ENCODE measurements at places on chromosomes 5 and 9. TPM values are rescaled to one million over a fixed set of nuclear protein-coding genes. Genes with fewer than 3 reads are reported as not detected.

The GFPT2 gene
- 77.2 TPM for total RNA-seq

The SRP19 gene
- 84.9 TPM for total RNA-seq

The PPIC gene
- 16.5 TPM for total RNA-seq

The TMED7 gene
- total RNA-seq: 60.6 TPM

The ANKRD18B gene
- 4.3 TPM for total RNA-seq

The IRX2 gene
- total RNA-seq: 1.5 TPM

The CHSY3 gene
- 0.16 TPM for total RNA-seq

The ENG gene
- 0.13 TPM for total RNA-seq

The FREM1 gene
- total RNA-seq: not detected

The MTREX gene
- total RNA-seq: 34.9 TPM

The LCN9 gene
- not detected for total RNA-seq

The LRRC26 gene
- total RNA-seq: 1.2 TPM

The RNF183 gene
- total RNA-seq: not detected

The ESM1 gene
- not detected for total RNA-seq

The C9orf43 gene
- total RNA-seq: 0.59 TPM

The SLC6A7 gene
- not detected for total RNA-seq

The KCNIP1 gene
- not detected for total RNA-seq

The ADGRD2 gene
- not detected for total RNA-seq

The GOLGA2 gene
- total RNA-seq: 46.7 TPM

The ABCA1 gene
- 4.1 TPM for total RNA-seq

Data from A549 treated with GW870086 at 1 μM for 4 hours (cell line).